Activated CD4-positive, CD25-positive, alpha-beta regulatory T cell treated with anti-CD3 and anti-CD28 coated beads, Interleukin-2, amount 50 U/mL, for 16 hours (primary cell): ENCODE measurements at places on chromosomes 1 and 21.
A peak's percentile ranks its signal among the peaks of the same experiment; 100 is the strongest.

DNA sequence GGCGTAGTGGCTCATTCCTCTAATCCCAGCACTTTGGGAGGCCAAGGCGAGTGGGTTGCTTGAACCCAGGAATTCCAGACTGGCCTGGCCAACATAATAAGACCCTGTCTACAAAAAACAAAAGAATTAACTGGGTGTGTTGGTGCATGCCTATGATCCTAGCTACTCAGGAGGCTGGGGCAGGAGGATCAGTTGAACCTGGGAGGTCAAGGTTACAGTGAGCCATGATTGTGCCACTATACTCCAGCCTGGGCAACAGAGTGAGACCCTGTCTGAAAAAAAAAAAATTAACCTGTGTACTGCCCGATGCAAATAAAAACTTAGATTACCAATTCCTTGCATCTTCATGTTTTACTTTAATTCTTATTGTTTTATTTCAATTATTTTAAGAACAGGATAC lies 193.2 kb downstream of the PATJ start:
- DNase-seq: no peak

- DNase-seq: no peak
These were observed 23.9 kb downstream of the GNAT2 start for GRCh38 chr1:109595531-109595930.

GRCh38 chr1:195576641-195577040 lies 1031.6 kb downstream of the KCNT2 start:
- no peak for DNase-seq

GRCh38 chr1:21217812-21218596 lies 41.3 kb upstream of the EIF4G3 start:
- no peak for DNase-seq

DNA sequence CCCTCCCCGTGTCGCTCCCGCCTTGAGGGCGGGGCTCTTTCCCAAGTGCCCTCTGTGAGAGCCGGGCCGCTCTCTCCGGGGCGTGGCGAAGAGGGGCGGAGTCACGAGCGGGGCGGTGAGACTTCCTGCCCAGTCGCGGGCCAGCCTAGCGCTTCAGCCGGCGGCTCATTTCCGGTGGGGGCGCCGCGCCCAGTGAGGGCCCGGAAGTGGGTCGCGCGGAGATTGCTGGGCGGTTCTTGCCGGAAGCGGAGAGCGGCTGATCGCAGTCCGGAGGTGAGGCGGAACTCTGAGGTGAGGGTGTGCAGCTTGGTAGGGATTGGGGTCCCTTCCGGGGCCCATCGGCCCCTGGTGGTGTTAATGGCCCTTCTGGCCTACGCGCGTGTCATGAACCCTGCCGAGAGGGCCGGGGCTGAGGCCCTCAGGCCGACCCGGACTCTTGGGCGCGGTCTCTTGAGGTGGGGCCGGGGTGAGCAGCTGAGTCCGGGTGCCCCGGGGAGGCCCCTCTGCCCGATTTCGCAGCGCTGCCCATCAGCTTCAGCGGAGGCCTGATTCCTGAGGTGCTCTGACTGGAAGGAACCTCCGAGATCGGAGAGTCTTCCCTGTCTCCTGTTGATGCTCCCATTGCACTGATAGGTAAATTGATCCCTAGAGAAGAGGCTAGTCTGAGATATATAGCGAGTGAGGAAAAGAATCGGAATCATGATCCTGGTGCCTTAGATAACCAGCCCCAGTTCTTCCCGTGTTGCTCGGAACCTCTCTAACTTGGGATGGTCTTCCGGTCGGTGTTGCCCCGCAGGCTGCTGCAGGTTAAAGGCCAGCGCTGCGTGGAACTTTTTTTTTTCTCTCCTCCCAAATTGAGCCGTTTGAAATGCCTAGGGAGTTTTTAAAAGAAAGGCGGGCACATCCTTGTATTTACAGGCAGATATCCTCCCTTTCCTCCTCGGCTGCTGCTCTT lies at the start of gene CAP1:
Gene CAP1, plus strand, starts transcription at position 219 of the 955 bp plus-strand sequence. CDS start 18,618 bp downstream, outside the sequence.
- peak; percentile 99 for DNase-seq

DNA sequence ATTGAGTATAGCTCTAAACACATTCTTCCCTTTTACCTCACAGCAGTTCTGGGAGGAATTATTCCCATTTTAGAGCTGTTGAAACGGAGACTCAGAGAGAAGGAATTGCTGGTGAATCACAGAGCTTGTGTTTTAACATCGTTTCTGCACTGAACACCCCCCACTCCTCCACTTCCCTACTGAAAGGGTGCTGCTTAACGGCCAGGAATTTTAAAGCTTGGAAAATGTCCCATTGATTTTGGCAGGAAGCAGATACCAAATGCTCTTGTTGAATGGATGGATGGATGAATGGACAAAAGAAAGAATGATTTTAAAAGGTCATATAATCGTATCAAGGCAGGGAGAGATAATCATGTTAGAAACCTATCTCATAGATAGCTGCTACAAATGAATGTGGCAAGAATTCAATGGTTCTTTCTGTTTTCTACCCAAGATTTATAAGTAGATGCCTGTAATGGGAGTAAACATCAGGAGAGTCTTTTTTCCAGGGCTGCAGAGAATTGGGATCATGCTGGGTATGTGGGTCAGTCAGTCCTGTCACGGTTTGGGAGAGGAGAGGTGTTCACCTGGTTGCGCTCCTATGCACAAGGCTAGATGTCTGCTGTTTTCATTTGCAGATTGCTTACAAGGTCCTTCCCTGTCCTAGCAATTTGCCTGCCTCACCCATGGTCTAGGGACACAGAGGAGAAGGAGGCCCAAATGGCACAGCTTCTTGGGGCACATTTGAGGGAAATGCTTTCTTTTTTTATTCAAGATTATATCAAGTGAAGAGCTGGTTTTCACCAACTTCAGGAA lies 19.0 kb downstream of the FAM163A start:
- no peak for DNase-seq

- no peak for DNase-seq
These were observed 35.8 kb downstream of the C1orf198 start for GRCh38 chr1:230832476-230832875.

DNA sequence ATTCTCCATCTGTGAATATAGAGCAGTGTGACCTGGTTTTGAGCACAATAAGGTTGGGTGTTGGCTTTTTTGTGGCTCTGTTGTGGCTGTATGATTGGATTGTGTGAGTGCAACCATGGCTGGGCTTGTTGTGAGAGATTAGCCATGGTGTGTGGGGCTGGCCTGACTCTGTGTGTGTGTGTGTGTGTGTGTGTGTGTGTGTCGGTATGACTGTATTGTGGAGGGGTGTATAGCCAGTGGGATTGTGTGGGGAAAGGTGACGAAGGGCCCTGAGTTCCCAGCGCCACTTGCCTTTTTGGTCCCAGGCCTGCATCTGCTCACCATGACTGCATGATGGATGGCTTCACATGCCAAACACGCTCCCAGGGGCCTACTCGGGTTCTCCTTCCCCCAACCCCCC lies 5.9 kb upstream of the SLC6A9 start:
- DNase-seq: no peak

DNA sequence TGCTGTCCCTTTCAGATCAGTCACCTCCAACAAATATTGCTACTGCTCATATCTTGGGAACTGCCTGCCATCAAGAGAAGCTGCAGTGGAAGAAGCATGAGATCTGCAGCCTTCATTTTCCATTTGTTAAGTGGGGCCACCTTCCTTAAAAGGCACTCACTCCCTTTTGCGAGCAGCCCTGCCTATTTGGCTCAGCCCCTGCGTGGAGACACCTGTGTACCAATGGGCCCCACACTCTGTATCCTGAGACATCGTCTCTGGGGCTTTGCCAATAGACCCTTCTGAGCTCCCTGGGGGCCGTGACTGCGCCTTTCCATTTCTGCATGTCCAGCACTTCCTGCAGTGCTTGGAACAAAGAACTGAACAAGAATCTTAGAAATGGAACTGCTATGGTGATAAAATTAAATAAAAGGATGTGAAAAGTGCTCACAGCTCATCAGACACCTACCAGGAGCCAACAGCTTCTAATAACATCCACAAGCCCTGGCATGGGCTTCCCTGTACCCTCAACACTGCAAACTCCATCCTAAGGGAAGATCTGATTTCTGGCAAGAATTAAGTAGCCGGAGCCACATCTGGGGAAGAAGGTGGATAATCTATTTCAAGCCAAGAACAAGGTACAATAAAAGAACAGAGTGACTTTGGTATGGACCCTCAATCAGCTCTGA lies 36.7 kb downstream of the PARP1 start:
- no peak for DNase-seq

DNA sequence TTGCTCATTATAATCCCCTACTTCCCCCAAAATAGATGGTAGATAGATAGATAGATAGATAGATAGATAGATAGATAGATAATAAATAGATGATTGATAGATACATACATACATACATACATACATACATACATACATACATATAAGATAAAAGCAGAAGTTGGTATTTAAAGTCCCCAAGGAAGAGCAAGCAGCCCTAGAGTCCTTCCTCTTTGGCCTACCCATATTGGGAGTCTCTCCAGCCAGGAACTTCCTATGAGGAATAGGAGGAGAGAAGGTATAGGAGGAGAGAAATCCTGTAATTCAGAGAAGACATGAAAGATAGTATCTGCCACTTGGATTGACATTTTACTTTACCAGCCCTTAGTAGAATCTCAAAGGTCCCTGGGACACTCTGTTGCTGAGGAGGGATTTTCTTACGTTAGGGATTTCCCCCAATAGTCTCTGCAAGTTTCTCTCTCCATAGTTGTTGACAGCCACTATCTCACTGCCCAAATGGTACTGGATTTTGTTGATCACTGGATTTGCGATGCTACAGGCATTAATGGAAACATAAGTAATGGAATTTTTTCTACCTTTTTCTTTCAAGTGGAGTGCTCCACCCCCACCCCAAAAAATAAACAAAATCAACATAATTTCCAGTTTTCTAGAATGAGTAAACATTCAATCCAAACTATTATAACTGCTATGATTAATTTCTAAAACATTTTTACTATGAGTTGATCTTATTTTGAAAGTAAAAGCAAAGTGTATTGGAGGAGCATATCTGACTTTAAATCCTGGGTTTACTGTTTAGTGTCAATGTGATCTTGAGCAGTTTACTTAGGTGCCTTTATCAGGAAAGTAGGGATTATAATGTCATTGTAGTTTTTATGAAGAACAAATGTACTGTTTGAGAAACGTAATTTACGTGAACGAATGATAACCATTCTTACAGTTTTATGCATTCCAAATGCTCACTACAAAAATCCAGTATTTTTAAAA lies 93.2 kb upstream of the TNFSF4 start:
- DNase-seq: no peak
